ENCODE measurements at places on chromosomes 16 and 17. TPM values are rescaled to one million over a fixed set of nuclear protein-coding genes. Genes with fewer than 3 reads are reported as not detected.

Gene GPS1
- total RNA-seq = 75.3 TPM

DNA sequence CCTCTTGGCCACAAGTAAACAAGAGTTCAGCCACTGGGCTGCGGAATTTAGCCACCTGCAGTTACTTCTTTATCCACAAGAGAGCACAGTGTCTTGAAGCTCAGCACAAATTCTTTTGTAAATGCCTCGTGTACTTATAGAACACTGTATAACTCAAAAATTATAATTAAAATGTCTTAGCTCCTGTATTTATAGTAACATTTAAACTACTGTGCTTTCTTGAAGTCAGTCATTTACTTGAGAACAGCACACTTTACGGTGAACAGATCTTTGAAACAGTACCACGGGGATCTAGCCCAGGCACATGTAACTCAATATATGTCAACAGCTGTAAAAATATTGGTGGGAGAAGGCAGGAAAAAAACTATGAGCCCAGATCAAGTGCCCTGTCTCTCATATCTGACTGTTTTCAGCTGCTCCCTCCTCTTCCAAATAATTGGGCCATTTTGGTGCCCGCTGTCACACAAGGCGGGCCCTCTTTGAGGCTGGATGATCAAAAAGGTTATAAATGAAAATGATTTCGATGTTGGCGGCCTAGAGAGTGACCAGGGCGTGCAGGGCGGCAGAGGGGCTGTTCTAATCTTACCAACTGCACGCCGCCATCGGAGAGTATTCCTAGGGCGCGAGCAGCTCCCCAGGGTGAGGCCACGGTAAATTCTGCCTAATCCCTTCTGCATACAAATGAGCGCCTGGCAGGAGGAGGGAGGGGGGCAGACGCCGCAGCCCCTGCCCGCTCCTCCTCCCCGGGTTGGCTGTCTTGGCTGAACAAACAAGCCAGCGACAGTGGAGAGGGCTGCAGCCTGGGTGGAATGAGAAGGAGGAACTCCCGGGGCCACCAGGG, 183.2 kb downstream of the C16orf78 start:
- no peak for DNase-seq

DNA sequence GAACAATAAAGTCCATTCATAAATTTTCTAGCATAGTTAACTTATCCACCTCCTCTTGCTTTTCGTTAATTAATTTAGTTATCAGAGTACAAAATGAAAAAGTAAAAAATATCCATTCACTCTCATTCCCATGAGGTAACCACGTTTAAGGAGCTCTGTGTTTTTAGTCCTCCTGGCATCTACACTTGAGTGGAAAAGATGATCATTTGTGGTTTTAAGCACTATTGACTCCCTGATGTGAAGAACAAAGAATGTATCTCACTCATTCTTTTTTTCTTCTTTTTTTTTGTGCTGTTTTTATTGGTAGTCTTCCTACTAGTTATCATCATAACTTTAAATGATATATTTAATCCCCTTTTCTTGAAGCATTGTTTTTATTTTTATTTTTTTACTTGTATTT, 26.1 kb downstream of the QPRT start:
- DNase-seq = no peak

DNA sequence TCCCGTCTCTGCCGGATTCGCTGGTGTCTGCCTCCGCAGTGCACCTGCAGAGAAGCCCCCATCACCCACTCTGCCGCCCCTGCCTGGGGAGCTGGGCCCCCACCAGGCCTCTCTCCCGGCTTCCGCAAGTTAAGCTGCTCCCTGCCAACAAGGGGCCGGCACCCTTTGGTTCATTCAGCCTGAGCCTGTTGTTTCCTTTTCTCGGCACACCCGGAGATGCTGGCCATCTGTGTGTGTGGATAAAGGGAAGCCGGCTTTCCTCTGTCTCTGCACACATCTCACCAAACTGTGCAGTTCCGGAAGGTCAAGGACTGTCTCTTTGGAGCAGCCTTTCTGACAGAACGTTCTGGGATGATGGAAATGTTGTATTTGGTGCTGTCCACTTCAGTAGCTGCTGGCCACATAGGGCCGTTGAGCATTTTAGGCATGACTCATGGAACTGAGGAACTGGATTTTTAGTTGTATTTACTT, 6.8 kb downstream of the MAPK8IP3 start:
- no peak for DNase-seq

GRCh38 chr17:77045441-77046041, 95.2 kb upstream of the SEC14L1 start:
- DNase-seq = no peak

DNA sequence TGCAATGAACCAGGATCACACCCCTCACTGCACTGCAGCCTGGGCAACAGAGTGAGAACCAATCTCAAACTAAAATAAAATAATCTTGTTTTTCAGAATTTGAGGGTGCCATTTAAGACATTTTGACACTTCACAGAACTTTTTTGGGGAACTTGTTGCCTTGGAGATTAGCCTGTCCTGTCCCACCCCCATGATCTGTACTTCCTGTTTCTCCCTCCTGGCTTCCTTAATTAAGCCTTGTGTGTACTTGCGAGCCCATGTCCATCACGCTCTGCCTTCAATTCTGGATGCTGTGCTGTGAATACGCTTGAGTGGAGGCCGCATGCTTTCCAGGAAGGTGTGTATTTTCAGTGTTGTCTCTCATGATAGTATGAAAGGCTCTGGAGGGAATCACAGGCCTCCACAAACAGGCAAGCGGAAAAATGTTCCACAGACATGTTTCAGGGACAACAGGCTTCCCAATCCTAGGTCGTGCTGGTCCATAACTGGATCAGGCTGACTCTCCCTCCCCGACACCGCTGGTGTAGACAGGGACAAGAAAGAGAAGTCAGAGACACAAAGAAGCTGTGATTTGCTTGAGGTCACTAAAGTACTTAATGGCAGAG, 56.9 kb downstream of the NOS2 start:
- DNase-seq = no peak

GRCh38 chr16:6331770-6332169, 1000.9 kb upstream of the RBFOX1 start:
- DNase-seq = no peak

Gene CCL2
- 444 TPM for total RNA-seq

DNA sequence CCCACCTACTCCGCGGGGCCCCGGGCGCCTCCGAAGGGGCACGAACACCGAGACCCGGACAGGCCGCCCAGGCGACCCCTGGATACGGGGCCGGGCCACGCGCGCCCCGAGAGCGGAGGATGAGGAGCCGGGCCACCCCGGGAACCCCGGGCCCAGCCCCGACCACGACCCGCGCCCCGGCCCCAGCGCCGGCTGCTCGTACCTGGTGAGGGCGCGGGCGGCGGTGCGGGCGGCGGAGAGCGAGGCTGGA, 192 bp downstream of the FASN start:
- no peak for DNase-seq

Gene TNK1
- total RNA-seq = 6.1 TPM

DNA sequence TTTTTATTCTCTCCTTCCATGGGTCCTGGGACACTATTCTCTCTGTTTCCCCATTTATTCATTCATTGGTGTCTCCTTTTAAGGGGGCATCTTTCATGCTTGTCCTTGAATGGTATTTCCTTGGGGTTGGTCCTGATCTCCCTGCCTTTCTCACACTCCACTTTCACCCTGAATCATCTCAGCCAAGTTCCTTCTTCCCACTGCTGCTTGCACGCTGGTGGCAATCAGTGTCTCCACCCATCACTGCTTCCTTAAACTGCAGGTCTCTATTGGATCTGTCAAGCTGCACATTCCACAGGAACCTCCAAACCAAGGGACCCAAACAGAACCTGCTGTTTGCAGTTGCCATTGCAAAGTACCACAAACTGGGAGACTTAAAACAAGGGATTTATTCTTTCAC, 89.3 kb upstream of the SDK2 start:
- DNase-seq = peak; percentile 2

DNA sequence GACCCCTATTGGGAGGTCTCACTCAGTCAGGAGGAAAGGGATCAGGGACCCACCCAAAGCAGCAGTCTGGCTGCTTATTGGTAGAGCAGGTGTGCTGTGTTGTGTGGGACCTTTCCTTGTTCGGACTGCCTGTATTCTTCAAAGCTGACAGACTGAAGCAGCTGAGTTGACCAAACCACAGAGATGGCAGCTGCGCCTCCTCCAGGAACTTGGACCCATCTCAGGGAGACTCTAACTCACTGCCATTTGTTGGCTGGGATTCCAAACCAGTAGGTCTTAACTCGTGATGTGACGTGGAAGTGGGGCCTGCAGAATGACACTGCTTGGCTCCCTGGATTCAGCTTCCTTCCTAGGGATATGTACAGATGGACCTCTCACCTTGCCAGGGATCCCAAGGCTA, 9.6 kb upstream of the UQCRC2 start:
- no peak for DNase-seq

- DNase-seq = no peak
These were observed 163.5 kb upstream of the CDH11 start for GRCh38 chr16:65285128-65286048.

DNA sequence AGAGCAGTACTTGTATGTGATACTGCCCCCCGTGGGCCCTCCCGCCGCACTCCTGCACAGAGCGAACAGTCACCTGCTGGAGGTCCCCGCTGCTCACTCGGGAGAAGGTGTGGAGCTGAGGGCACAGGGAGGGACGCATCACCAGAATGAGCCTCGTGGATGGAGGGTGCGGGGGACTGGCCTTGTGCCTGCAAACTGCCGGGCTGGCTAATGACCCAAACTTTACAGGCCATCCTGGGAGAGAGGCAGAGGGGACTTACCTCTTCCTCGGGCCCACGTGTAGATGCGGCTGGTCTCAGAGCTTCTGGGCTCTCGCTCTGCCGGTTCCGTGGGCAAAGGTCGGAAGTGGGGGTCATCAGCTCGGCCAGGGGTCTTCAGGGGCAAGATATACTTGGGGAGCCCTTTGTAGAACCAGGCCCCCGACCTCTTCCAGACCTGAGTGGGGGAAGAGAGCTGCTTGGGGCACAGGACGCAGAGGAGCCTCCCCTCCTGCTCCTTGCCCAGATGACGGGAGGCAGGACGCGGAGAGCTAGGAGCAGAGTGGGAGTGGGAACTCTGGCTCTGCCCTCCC, 65.5 kb upstream of the DOC2B start:
- DNase-seq = no peak

- no peak for DNase-seq
These were observed 1.7 kb downstream of the TNFRSF13B start for GRCh38 chr17:16969931-16970906.

GRCh38 chr16:19696961-19697360, 21.1 kb downstream of the KNOP1 start:
- no peak for DNase-seq

GRCh38 chr17:45809499-45809898, 25.4 kb downstream of the CRHR1 start:
- DNase-seq = no peak

GRCh38 chr17:75776386-75777295, 8.0 kb upstream of the UNK start:
- DNase-seq = no peak

Gene PLD6
- total RNA-seq = 5.6 TPM

DNA sequence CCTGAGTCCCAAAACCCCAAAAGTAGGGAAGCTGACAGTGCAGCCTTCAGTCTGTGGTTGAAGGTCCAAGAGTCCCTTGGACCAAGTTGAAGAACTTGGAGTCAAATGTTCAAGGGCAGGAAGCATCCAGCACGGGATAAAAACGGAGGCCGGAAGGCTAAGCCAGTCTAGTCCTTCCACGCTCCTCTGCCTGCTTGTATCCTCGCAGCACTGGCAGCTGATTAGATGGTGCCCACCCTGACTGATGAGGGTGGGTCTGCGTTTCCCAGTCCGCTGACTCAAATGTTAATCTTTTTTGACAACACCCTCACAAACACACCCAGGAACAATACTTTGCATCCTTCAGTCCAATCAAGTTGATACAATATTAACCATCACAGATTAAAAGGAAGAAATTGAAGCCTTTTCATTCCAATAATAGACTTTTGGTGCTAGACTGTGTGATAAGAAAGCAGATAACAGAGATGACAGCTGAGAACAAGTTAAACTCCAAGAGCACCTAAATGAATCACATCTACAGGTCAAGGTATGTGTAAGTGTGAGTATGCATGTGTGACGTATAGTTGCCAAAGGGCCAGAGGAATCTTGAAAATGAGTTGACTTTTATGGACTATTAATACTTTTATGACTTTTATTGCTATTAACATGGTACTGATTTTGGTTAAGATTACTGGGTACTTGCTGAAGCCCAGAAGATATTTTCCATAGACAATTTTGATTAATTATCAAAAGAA, 933.5 kb upstream of the SOX9 start:
- DNase-seq = no peak

Data from left lung (tissue), 14 donors.